ENCODE measurements at places on chromosomes 16 and 17. TPM values are rescaled to one million over a fixed set of nuclear protein-coding genes. Genes with fewer than 3 reads are reported as not detected.

FMNL1 gene
- 380 TPM for total RNA-seq

DNA sequence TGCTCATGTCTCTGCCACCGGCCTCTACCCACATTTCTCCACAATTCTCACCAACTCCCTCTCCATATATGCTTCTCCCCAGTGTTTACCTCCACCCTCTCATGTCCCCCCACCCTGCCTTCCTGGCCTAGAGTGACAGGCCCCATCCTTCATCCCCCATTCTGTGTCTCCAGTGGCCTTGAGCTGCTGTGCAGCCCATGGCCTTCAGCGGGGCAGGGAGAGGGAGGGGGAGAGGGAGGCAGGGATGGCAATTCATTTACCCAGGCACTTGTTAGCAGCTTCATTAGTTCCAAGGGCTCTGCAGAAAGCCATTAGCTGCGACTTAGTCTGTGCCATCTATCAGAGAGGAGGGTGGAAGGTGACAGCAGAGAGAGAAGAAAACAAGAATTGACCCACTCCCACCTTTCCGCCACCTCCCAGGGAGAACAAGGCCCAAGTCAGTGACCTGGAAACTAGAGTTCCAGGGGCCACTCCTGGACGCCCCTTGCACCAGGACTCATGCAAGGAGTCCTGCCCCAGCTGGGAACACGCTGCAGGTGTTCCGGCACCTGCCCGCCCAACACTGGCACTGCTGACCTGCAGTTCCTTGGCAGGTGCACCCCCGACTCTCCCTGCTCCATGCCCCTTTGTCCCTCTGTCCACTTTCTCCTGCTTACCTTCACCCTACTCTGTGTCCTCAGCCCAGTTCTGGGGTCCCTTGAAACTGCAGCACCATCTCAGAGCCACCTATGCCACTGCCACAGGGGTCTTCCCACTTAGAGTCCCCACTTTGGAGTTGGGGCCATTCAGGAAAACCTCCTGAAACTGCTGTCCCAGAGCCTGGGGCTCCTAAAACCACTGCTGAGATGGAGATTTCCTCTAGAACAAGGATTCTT lies 23.5 kb upstream of the PYY start:
- peaks cover 15% of the 10 kb centered on the region for H3K27me3 ChIP-seq
- no peaks in the 10 kb centered on the region for H3K36me3 ChIP-seq
- H3K4me3 ChIP-seq, result no peak overlapping the region
- no peaks in the 10 kb centered on the region for H3K4me1 ChIP-seq
- no peak overlapping the region for H3K27ac ChIP-seq

MEOX1 gene
- not detected for total RNA-seq

SLFN14 gene
- total RNA-seq, result not detected

GNGT2 gene
- total RNA-seq, result 15.3 TPM

GRCh38 chr17:1136748-1137147 lies 43.0 kb downstream of the ABR start:
- no peak overlapping the region for H3K27ac ChIP-seq
- H3K36me3 ChIP-seq, result no peaks in the 10 kb centered on the region
- no peaks in the 10 kb centered on the region for H3K27me3 ChIP-seq
- H3K4me1 ChIP-seq, result peaks cover 9% of the 10 kb centered on the region
- no peak overlapping the region for H3K4me3 ChIP-seq
- DNase-seq, result no peak

IGFALS gene
- total RNA-seq, result not detected

DNA sequence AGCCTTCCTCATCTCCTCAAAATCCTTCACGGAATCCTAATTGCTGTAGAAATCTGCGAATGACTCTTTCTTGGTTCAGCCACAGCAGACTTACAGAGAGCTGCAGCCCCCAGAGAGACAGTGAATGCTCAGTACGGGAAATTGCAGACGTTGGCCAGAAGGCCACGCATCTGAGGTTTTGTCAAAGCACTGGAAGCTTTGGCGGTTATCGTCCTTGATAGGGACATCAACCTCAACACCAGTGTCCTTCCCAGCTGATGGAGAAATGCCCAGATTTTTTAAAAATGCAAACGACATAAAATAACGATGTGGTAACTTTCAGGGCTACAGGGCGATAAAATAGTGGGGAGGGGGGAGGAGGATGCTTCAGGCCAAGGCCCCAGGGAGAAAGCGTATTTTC lies 166.6 kb upstream of the CIBAR2 start:
- H3K4me1 ChIP-seq, result no peaks in the 10 kb centered on the region
- no peak for DNase-seq
- H3K36me3 ChIP-seq, result no peaks in the 10 kb centered on the region
- H3K27ac ChIP-seq, result no peak overlapping the region
- no peak overlapping the region for H3K4me3 ChIP-seq

FOXJ1 gene
- total RNA-seq, result 0.48 TPM

DNA sequence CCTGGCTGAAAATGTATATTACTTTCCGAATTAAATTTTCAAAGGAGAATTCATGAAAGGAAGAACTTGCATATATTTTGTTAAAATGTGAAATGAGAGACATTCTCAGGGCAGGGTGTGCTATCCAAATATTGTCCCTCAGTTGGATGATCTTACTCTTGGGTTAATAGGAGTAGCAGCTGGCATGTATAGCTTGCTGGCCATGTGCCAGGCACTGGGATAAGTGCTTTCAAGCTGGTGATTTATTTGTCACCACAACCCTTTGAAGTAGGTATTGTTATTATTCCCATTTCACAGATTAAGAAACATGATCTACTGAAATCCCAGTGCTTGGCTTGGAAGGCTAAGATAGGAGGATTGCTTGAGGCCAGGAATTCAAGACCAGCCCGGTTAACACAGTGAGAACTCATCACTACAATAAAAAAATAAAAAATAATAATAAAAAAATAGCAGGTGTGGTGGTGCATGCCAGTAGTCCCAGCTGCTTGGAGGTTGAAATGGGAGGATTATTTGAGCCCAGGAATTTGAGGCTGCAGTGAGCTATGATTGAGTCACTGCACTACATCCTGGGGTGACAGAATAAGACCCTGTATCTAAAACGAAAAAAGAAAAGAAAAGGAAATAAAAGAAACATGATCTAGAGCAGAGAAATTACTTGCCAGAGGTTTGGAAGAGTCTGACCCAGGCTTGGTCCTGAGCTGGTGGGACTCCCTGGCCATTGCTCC lies 11.6 kb upstream of the MPHOSPH6 start:
- no peak overlapping the region for H3K4me3 ChIP-seq
- no peak for DNase-seq
- no peak overlapping the region for H3K27ac ChIP-seq
- no peaks in the 10 kb centered on the region for H3K4me1 ChIP-seq
- peaks cover 14% of the 10 kb centered on the region for H3K27me3 ChIP-seq

DNA sequence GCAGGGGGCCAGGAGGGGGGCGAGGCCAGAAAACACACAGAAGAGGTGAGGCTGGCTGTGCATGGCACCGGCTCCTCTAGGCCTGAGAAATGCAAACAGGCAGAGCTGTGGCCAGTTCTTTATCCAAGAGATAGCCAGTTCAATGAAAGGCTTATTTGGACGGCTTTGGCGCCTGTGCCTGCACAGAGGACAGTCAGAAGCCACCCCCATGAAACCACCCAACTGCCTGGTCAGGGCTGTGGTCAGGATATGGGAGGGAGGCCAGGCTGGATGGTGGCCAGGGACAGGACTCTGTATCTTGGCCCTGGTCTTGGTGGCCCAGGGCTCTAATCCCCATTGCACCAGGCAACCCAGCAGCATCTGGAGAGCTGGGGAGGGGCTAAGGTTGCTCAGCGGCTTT lies 24.5 kb upstream of the GPRC5C start:
- H3K4me3 ChIP-seq, result no peak overlapping the region
- H3K27me3 ChIP-seq, result peaks cover 2% of the 10 kb centered on the region
- H3K27ac ChIP-seq, result no peak overlapping the region
- H3K36me3 ChIP-seq, result no peaks in the 10 kb centered on the region

KRTAP1-5 gene
- total RNA-seq, result not detected

- no peak for DNase-seq
- H3K4me3 ChIP-seq, result peak overlapping the region; percentile 78
- peaks cover 76% of the 10 kb centered on the region for H3K4me1 ChIP-seq
- peak overlapping the region; percentile 80 for H3K27ac ChIP-seq
- peaks cover 75% of the 10 kb centered on the region for H3K36me3 ChIP-seq
Observed at GRCh38 chr16:9102943-9103342, 11.5 kb downstream of the HAPSTR1 start.

DNA sequence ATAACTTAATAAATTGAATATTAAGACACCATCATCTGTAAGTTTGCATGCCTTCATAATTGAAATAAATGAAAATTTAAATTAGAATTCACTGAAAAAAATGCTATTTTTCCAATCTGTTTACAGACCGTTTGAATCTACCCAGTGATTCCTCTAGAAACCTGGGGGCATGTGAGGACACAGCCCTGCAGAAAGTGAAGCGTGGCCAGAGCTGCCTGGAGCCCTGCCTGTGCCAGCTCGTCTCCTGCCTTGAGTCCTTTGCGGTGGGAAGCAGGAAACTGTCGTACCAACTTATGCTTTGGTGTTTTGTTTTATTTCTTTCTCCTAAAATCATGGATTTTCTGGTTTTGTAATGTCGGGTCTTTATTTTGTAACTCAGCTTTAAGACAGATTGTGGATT lies 67.8 kb upstream of the FA2H start:
- DNase-seq, result no peak
- H3K4me3 ChIP-seq, result no peak overlapping the region
- H3K27me3 ChIP-seq, result peaks cover 4% of the 10 kb centered on the region
- no peaks in the 10 kb centered on the region for H3K4me1 ChIP-seq
- no peak overlapping the region for H3K27ac ChIP-seq

DNA sequence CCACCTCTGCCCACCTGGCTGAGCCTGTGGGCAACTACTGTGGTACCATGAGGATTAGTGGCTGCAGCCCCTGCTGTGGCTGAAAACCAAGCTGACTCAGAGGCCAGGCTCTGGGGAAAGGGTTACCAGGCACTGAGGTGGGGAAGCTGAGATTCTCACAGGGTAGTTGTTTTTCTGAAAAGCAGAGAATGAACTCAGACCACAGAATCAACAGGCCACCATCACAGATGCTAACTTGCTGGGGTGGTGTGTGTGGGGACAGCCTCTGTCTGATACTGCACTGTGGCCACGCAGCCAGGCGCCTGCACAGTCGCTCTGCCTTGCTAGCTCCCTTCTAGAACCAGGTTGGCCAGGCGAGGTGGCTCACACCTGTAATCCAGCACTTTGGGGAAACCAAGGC lies 28.8 kb downstream of the NPLOC4 start:
- H3K27ac ChIP-seq, result no peak overlapping the region
- H3K4me1 ChIP-seq, result peaks cover 11% of the 10 kb centered on the region
- H3K36me3 ChIP-seq, result peaks cover 11% of the 10 kb centered on the region
- no peak overlapping the region for H3K4me3 ChIP-seq
- DNase-seq, result peak; percentile 37
- H3K27me3 ChIP-seq, result no peaks in the 10 kb centered on the region

DNA sequence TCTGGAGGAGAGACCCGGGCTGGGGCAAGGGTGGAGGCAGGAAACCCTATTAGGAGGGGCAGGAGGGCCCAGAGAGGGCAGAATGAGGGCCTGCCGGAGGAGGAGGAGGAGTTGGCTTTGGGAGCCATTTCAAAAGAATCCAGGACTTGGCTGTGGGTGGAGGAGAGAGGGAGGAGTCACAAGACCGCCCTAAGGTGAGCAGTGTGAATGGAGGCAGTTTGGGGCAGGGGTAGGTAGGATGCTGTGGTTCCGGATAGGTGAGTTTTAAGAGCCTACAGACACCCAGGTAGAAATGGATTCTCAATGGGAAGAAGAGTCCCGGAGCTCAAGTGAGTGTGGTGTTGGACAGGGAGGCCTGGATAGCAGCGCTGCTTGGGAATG lies 80.3 kb downstream of the ARHGAP23 start:
- peak overlapping the region; percentile 24 for H3K4me3 ChIP-seq
- DNase-seq, result no peak
- H3K36me3 ChIP-seq, result no peaks in the 10 kb centered on the region
- H3K4me1 ChIP-seq, result peaks cover 7% of the 10 kb centered on the region
- peaks cover 37% of the 10 kb centered on the region for H3K27me3 ChIP-seq

DNA sequence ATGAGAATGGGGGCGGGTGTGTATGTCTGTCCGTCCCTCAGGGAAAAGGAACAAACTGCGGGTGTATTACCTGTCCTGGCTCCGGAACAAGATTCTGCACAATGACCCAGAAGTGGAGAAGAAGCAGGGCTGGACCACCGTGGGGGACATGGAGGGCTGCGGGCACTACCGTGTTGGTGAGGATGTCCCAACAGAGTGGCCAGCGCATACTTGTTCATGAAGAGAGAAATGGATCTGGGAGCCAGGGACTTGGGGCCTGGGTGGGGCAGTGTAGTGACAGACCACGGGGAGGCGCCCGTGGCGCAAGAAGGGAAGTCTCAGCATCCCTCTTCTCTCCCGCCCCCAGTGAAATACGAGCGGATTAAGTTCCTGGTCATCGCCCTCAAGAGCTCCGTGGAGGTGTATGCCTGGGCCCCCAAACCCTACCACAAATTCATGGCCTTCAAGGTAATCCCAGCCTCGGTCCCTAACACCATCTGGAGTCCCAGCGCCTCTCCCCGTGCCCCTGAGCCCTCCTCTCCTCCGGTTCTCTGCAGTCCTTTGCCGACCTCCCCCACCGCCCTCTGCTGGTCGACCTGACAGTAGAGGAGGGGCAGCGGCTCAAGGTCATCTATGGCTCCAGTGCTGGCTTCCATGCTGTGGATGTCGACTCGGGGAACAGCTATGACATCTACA lies 3.5 kb upstream of the C17orf107 start:
- peak; percentile 23 for DNase-seq
- no peak overlapping the region for H3K27ac ChIP-seq
- no peak overlapping the region for H3K4me3 ChIP-seq

IL34 gene
- 1.2 TPM for total RNA-seq

ZNF688 gene
- 8.9 TPM for total RNA-seq

KRTAP4-1 gene
- not detected for total RNA-seq

RAP1GAP2 gene
- total RNA-seq, result 14.5 TPM

KCNH6 gene
- not detected for total RNA-seq

DNA sequence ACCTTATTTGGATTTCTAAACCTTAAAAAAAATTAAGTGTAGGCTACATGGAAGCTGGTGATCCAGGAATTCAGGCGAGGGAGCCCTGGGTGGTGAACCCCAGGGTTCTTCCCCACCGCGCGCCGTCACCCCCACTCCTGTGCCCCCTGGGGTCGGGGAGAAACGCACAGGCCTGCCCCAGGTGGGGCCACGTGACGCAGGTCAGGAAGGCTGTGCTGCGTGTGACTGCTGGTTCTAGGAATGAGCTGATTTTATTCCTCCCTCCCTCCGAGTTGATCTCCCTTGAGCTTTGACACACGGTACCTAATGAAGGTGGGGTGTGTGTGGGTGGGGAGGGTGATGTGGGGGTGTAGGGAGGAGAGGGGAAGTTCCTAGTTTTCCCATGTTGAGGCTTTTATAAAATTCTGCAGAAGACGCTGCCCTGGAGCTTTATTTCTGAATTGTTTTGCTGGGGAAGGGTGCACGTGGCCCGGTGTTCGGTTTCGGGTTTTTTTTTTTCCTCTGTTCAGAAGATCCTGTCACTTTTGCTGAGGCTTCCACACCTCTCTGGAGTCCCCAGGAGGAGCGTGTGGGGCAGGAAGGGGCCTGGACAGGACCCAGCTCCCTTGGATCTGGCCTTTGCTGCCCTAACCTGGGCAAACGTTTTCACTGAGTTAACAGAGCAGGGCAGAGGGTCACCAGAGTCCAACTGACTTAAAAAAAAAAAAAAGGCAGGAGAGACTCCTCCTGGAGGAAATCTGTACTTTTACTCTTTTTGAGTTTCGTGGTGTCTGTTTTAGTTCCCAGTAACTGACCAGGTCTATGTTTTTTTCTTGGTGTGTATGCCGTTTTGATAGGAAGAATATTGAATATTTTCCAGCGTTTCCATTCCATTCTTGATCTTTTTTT lies 55.8 kb upstream of the GSE1 start:
- H3K4me3 ChIP-seq, result peak overlapping the region; percentile 90
- peak overlapping the region; percentile 87 for H3K27ac ChIP-seq
- H3K27me3 ChIP-seq, result no peaks in the 10 kb centered on the region

ZSCAN10 gene
- total RNA-seq, result not detected

SLC47A1 gene
- not detected for total RNA-seq

ACSM2A gene
- not detected for total RNA-seq
